Anterior cingulate cortex (tissue), 58 donors: ENCODE measurements at places on chromosomes 5 and 9.

DNA sequence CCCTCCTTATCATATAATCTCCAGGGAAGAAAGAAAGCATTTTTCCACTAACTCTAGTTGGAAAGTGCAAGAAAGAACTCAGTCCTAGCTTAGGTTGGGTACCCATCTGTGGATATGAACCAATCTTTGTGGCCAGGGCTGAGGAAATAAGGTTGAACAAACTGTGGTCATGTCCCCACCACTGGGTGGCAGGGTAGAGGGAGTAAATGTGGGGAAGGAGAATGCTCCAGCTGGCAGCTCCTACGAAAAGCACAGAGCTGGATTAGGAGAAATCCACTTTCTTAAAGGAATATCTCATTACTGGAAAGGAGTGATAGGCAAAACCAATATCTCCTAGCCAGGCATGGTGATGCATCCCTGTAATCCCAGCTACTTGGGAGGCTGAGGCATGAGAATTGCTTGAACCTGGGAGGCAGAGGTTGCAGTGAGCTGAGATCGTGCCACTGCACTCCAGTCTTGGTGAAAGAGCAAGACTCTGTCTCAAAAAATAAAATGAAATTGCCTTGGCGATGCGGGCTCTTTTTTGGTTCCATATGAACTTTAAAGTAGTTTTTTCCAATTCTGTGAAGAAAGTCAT lies 175.1 kb downstream of the CCDC192 start:
- DNase-seq, result no peak

- DNase-seq, result no peak
Measured at GRCh38 chr5:23730023-23730422, 222.6 kb downstream of the PRDM9 start.

- no peak for DNase-seq
Measured at GRCh38 chr9:8888591-8888990, 1089.0 kb upstream of the DMAC1 start.

DNA sequence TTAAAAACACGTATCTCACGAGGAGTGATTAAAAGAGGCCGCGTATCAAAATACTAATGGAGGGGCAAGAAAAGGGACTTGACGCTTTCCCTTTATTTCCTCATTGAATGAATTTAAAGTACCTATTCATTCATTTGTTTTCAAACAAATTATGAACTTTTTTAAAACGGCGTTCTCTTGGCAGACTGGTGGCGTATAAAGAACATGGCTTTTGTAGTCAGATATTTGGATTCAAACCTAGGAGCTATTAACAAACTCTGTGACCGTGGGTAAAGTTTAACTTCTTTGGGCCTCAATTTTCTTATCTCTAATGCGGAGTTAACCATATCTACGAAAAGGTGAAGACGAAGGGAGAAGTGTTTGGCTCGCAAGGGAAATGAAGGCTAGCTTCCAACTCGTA lies 876 bp downstream of the CAAP1 start:
- DNase-seq, result no peak

DNA sequence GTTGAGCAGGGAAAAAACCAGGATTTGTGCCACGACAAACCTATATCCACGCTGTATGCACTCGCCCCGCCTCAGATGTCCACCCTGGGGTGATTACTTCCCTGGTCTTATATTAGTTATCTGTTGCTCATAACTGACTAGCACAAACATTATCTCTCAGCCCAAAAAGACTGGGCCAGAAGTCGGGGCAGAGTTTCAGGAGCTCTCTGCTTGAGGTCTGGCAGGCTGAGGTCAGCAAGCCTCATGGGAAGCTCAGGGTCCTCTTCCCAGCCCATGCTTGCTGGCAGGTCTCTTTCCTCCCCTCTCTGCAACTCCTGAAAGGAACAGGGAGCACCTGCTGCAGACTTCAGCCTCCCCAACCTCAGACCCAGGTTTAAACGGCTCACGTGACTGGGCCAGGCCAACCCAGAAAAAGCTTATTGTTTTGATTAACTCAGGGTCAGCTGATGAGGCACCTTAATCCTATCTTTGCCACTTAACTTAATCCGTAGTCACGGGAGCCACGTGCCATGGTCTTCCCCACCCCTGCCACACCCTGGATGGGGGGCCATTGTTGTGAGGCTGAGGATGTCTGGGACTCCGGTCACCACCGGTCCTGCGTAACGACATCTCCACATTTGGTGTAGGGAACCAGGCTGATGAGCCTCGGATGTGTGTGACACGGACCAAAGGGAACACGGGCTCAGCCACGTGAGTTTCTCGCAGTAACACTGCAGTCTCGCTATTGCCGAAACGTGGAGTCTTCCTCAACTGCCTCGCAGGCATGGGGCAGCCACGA lies 123.7 kb upstream of the IRX4 start:
- no peak for DNase-seq

- no peak for DNase-seq
Measured at GRCh38 chr9:14962193-14962882, 52.1 kb upstream of the FREM1 start.

- no peak for DNase-seq
Measured at GRCh38 chr9:105114964-105115728, 129.3 kb upstream of the SLC44A1 start.
